Myocyte (in vitro differentiated cells): ENCODE measurements at places on chromosomes 7 and 10. TPM values are rescaled to one million over a fixed set of nuclear protein-coding genes. Genes with fewer than 3 reads are reported as not detected.

The SGCE gene
- total RNA-seq = 64.9 and 87.6 TPM in 2 replicates

- peak; percentile 58 for DNase-seq
These were observed 139.3 kb upstream of the HDAC9 start for GRCh38 chr7:18356191-18356645.

The KIAA1549 gene
- 11.9 and 16.0 TPM in 2 replicates for total RNA-seq

- peak; percentile 84 for DNase-seq
These were observed 105.5 kb downstream of the MYOF start for GRCh38 chr10:93376372-93377293.

GRCh38 chr7:362402-363096 is 72.6 kb downstream of the FOXL3 start:
- DNase-seq = no peak

DNA sequence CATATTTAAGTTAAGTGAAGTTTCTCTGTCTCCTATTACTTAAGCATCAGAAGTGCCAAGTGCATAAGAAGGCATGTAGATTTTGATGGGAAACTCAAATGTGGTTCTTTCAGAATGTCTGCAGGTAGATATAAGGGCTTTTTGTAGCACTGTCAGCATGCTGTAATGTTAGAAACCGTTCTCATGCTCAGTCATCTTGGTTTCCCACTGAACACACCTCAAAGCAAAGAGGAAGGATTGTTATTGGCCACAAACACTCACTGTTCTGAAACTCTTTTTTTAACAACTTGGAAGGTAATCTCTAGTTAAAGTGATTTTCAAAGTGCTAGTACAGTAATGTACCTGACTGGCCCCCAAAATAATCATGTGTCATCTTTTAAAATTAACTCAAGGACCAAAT is 126.0 kb downstream of the AASS start:
- DNase-seq = no peak

GRCh38 chr10:112782200-112782907 is 167.7 kb upstream of the TCF7L2 start:
- DNase-seq = no peak

- DNase-seq = no peak
These were observed 103.5 kb downstream of the GPR26 start for GRCh38 chr10:123769647-123770046.
